Inflammatory macrophage treated with lipopolysaccharide for 4 hours (primary cell): ENCODE measurements at places on chromosomes 6 and 20.

DNA sequence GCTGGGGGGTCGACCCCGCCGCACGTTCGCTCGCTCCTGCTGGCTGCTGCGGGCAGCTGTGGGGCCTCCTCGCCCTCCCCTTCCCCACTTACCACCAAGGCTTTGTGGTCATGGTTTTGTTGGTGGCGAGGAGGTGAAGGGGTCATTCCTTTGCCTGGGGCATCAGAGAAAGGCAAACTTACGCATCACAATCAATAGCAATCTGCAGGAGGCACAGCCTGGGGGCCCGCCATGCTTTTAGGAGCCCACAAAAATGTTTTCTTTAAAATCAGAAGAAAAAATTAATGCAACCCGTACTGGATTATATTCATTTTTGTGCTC, 137.0 kb downstream of the IMPG1 start:
- no peak for DNase-seq

GRCh38 chr6:72386324-72386723, 235.5 kb upstream of the KCNQ5 start:
- DNase-seq, result peak; percentile 8

DNA sequence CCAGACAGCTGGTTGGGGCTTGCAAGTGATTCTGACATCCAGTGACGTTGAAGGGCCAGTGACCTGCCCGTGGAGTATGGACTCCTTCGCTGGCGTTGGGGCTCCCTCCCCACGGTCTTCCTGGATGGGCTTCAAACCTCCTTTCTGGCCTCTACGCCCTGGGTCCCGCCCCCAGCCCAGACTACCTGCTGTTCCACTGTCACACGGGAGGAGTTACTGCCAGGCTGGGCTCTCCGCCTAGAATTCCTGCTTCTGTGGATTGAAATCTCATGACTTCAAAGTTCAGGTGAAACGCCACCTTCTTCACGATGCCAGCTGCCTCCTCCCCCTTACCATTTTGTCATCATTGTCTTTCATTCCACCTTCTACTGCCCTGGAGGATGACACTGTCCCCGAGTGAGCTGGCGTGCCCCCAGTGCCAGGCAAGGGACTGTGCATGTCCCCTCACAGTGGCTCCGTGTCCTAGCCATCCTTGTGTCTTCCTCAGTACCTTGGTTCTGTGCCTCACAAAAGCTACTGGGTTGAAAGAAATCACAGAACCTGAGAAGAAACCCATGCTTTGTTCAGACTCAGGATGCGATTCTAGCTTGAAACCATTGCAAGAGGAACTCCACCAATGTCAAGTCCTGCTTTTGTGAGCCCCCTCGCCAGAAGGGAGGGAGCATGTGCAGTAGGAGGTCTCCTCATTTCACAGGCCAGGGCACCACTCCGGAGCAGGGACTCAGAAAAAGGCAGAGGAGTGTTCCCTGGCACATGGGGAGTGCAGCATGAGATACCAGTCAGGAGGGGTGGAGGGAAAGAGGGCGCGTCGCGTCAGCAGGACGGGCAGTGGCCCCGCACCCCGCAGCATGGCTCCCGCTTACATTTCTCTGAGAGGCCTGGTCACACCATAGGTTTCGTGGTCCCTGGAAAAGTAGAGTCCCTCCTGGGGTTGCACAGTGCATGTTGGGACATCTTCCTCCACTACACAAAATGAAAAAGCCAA, 11.0 kb upstream of the IRF4 start:
- no peak for DNase-seq

DNA sequence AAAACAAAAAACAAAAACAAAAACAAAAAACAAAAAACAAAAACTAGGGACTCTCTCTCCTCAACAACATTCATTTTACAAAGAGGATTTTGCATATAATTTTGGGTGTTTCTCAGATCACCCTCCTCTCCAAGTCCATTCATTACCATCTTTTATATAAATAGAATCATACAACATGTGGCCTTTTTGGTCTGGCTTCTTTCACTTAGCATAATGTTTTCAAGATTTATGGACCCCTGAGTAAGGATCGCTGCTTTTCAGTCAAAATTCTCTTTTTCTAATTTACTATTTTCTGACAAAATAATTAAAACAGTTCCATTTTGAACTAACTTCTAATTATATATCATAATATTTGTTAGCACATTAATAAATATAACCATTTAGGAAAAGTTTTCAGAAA, 94.8 kb downstream of the UBE3D start:
- DNase-seq, result no peak

GRCh38 chr6:100664274-100665040, 199.7 kb upstream of the SIM1 start:
- peak; percentile 33 for DNase-seq

DNA sequence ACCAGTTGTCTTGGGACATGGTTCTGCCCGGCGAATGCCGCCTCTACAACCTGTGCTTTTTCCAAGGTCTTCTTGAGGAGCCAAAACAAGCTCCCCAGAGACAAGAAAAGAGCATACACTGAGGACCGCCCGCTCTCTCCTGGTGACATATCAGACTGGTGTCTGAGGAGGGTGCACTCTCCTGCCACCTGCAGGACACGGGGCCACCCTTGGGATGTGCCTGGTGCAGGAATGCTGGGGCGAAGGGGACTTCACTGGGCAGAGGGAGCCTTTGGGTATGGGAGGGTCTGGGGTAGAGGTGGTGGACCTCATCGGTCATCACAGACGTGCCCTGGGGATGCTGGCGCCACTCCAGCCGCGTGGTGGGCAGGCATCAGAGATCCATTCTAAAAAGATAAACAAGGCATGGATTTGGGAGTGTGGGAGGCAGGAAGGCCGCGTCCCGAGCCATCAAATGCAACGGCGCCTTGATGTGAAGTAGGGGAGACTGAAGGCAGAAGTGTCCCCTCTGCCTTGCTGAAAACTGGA, 163.3 kb downstream of the CD83 start:
- no peak for DNase-seq

DNA sequence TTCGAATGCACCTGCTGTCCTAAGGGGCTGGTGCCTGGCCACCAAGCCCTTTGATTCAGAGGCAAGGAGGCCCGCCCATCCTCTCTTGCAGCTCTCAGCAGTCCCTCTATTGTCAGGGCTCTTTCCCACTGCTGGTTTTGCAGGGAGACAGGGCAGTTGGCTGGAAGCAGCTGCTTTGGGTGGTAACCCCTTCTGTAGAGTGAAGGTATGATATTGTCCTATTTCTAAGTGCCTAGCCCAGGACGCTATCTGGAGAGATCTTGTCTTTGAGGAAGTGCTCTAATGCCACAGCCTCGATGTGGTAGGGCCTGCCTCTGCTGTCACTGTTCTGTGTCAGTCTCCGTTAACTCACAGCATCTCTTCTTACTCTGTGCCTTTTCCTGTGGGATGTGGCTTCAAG, 5.6 kb downstream of the PLCG1 start:
- no peak for DNase-seq

DNA sequence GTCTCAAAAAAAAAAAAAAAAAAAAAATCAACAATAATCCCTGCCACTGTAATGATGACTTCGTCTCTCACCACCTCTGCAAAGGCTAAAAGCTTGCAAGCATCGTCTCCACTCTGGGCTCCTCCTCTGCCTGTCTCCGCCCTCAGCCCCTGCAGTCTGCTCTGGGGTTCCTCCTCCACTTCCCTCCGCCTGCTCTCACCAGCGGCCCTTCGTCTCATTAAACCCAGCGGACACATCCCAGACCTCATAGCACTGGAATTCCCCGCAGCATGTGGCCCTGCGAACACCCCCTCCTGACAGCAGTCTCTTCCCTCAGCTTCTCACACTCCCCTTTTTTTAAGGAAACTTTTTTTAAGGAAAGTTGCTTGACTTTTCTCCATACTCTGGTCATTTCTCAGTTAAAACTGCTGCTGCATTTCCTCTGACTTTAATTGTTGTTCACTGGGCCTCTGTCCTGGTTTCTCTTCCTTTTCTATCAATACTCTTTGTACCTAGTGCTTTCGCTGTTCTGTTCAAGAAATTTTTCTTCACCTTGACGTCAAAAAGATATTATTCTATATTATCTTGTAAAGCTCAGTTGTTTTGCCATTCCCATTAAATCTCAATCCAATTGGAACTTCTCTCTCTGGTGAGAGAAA, 70.9 kb upstream of the PLEKHG1 start:
- no peak for DNase-seq

GRCh38 chr6:95856876-95857364, 158.9 kb upstream of the FUT9 start:
- DNase-seq, result no peak

DNA sequence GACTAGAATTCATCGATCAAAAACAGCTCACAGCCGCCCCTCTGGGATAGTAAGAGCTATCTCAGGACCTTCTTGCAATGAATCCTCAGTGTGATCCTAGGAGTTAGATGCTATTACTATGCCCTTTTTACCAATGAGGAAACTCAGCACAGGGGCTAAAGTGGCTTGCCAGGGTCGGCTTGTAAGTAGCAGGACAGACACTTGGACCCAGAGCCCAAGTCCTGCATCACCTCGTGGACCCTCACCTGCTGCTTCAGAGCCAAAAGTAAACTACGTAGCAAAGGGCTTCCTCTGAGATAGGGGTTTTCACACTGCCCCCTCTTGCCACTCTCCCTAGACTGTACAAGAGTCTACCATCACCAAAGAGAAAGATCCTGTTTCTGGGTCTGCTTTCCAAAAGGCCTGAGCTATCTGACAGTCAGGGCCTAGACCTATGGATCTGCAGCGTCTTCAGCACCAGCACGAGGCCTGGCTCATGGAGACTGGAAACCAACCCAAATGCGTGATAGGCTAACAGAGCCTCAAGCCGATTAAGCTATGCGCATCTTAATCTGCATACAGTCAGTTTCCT, 172.3 kb downstream of the ANKRD60 start:
- DNase-seq, result no peak

DNA sequence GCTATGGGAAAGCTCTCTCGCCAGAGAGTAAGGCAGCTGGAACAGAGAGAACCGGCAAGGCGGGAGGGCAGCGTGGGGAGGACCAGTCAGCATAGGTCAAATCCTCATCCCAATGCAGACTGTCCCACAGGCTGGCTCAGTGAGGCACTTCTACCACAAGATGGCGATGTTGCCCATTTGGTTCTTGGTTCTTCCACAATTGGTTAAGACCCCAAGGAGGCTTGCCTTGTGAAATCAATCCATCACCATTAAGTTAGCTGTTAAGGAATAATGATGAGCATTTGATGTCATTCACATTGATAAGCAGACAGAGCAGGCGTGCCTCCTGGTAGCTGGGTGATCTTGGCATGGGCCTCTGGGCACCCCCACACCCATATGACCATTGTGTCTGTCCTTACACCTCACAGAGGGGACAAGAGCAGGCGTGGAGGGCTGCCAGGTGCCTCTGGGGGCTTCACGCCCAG, 2.4 kb downstream of the CSTL1 start:
- peak; percentile 67 for DNase-seq

GRCh38 chr6:20417819-20418218, 16.1 kb downstream of the E2F3 start:
- no peak for DNase-seq

DNA sequence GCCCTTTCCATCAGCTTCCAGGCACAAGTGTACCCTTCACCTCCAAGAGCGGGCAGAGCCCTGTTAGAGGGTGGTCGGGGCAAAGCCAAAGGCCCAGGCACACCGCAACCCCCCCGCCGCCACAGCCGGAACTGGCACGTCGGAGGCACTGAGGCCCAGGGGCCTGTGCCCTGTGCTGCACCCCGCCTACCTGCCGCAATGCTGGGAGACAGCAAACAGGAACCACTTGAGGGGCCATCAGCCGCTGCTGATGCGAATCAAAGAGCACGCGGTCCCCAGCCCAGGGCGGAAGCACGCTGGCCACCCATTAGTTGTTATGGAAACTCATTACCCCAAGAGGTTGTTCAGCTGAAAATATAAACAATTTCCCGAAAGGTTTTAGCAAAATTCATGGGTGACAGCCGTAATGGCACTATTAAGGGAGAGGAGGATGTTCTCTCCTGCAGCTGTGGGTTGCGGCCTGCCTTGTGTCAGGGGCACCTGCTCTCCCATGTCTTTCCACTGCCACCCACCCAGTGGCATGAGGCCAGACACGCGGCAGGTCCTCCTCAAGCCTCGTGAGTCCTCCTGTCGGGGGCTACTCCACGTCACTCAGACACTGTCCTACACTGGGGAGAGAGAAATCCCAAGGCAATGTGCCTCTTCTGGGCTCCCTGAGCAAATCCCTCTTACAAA, 65.3 kb downstream of the EDN3 start:
- no peak for DNase-seq

- no peak for DNase-seq
Observed at GRCh38 chr6:35197196-35197595, 16.6 kb upstream of the SCUBE3 start.

- no peak for DNase-seq
Observed at GRCh38 chr20:7903429-7903828, 36.8 kb downstream of the HAO1 start.

DNA sequence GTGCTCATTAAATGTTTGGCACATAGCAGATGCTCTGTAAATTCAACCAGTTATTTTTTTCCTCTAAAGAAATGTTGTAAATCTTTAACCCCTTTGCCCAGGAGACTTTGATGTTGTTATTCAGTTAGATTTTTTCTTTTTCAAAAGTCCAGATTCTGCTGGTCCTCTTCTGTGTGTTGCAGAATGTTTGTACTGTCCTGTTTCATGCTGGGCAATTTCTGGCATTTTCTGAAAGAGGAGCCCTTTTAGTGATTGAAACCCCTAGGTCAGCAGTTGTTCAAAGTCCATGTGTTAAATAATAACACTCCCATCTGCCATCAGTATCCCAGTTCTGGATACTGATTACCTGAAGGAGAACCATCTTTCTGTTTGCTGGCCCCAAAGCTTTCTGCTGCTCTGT, 1.3 kb upstream of the SLC17A1 start:
- DNase-seq, result no peak

- peak; percentile 95 for DNase-seq
Observed at GRCh38 chr6:136609873-136610706, 59.9 kb upstream of the MAP7 start.

- no peak for DNase-seq
Observed at GRCh38 chr6:133339543-133340384, 98.6 kb downstream of the EYA4 start.

DNA sequence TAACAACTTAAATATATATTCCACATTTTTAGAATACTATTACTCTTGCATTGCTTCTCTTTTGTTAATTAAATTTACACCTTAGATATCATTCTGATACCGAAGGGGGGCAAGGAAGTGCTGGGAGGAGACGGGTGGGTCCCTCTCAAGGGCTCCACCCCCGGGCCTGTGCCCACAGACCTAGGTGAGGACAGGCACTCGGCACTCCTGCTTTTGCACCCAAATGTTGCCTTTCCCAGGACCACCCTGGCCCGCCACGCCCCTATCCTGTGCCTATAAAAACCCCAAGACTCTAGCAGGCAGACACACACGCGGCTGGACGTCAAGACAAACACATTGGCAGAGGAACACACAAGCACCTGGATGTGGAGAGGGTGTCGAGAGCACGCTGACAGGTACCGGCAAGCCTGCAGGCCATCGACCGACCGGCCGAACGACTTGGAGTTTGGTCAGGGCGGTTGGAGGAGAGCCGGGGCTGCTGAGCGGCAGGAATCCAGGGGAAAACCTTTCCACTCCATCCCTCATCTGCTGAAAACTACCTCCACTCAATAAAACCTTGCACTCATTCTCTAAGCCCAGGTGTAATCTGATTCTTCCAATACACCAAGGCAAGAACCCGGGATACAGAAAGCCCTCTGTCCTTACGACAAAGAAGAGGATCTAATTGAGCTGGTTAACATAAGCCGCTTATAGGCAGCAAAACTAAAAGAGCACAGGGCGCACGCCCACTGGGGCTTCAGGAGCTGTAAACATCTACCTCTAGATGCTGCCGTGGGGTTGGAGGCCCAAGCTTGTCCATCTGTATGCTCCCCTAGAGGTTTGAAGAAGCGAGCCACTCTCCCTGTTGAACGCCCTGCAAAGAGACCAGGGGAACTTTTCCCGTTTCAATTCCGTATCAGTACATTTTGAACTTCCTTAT, 197.4 kb upstream of the PRSS16 start:
- DNase-seq, result no peak

- DNase-seq, result peak; percentile 43
Observed at GRCh38 chr6:130018744-130019325, 454 bp downstream of the L3MBTL3 start.
